CD4-positive, alpha-beta T cell (primary cell): ENCODE measurements at places on chromosomes 3 and 15. TPM values are rescaled to one million over a fixed set of nuclear protein-coding genes. Genes with fewer than 3 reads are reported as not detected.

GPR149 gene
- total RNA-seq: not detected

SAMMSON gene
- not detected for total RNA-seq

GRAMD1C gene
- total RNA-seq: 0.55 TPM

SMC4 gene
- total RNA-seq: 52.3 TPM

EXOSC7 gene
- 28.4 TPM for total RNA-seq

ACTC1 gene
- total RNA-seq: not detected

NCBP2 gene
- total RNA-seq: 44.6 TPM

ALDH1A3 gene
- not detected for total RNA-seq

- no peak for DNase-seq
These were observed 11.5 kb downstream of the APH1B start for GRCh38 chr15:63288778-63289378.

- no peak for DNase-seq
These were observed 32.4 kb upstream of the CDV3 start for GRCh38 chr3:133540896-133541674.

DNA sequence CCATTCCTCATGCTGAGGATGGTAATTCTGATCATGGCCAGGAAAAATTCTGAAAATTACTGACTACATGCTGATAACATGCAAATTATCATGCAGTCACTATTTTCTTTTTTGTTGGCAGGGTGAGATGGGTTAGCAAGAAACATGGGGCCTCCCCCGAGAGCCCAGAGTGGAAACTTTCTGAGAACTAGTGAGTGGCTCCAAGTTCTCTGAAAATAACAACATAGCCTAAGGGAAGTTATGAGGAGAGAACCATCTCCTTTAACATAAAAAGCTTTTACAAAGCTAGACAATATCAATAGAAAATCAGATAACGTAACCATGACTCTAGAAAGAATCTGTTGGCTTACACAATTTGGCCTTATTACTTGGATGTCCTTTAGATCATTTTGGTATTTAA is 254.2 kb downstream of the PLOD2 start:
- no peak for DNase-seq

DNA sequence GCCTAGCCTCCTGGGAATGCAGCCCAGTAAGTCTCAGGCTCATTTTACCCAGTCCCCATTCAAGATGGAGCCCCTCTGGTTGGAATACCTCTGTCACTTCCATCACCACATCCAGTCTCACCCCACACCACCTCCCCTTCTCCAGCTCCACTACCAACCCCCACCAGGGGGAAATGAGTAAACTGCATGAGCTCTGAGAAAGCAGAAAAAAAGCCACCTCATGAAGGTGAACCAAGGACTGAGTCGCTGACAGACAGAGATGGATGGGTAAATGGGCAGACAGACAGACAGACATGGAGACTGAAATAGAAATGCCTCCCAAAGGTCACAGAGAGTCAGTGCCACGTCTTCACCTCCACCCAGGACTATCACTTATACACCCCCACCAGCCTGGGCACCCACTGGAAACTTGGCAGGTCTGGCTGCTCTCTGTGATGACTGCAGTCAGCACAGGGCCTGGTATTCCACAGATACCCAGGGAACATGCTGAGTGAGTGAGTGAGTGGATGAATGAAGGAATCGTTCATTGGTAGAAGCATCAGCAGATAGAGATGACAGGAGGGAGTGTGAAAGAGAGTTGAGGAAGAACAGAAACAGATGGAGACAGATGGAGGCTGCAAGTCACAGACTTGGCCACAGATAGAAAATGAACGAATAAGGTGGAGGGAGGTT is 4.9 kb upstream of the LOXL1 start:
- no peak for DNase-seq

DNA sequence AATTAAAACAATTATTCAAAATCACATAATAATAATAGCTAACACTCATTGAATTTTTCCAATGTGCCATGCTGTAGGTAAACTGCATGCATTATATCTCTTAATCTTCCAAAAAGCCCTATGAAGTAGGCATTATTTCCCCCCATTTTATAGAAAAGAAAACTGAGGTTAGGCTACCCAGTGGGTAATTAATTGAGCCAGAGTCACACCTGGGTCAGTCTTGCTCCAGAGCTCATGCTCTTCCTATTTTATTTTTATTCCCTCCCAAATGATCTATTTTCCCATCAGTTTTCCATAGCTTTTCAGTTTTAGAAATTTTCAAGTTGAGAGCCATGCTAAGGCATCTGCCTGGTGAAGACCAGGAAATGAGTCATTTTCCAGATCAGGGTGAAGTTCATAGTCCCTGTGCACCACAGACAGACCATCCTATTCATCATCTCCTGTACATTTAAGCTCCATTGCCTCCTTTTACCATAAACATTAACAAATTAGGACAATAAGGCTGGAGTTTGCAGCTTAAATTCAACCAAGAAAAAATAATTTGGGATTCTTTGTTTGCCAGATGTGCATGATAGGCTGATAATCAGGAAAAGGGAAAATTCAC is 417.3 kb downstream of the OTOL1 start:
- no peak for DNase-seq

DNA sequence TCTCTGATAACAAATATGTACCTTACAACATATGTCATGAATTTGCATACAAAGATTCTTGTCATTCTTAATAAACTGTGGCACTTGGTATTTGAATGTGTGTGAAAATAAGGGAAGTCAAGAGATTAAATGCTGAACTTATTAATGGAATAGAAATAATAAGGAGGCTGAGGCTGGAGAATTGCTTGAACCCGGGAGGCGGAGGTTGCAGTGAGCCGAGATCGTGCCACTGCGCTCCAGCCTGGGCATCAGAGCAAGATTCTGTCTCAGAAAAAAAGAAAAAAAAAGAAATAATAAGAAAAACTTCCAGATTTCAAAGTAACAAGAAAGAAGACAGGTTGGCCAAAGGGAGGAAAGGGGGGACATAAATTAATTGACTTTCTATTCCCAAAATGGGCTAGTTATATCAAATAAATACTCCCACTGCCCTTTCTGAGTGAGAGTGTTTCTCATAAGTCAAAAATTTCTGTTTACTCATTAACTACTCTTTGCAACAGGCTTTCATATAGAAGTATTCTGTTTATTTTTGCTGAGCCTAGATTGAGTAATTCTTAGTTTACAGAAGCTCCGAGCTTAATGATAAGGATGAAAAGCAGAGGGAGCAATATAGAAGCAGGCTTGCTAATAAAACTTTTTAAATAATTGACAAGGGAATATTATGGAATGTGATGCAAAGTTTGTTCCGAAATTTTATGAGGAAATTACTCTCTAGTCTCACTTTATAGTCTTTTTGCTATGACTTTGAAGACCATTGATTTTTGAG is 25.6 kb downstream of the KNG1 start:
- no peak for DNase-seq

GRCh38 chr3:134104031-134104430 is 74.3 kb upstream of the SLCO2A1 start:
- no peak for DNase-seq

GRCh38 chr3:8873740-8874139 is 89.5 kb downstream of the RAD18 start:
- DNase-seq: no peak

GRCh38 chr15:60721257-60721626 is 242.3 kb upstream of the ICE2 start:
- DNase-seq: no peak

- no peak for DNase-seq
These were observed 144.3 kb downstream of the TJP1 start for GRCh38 chr15:29677871-29678461.

DNA sequence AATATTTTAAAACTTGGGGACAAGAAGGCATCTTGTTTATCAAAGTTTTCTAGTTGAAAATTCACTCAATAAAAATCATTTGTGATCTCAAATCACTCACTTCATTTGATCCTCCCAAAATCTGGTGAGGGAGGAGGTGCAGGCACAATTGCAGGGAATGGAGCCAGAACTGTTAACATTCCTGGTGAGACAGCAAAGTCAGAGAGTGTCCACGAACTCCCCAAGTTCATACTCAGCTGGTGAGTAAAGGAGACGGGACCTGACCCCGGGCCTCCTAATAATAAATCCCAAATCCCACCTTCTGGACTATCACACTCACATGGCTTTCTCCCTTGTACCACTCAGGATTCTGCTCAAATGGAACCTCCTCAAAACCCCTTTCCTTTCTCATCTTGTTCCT is 252.3 kb upstream of the LRTM1 start:
- no peak for DNase-seq

DNA sequence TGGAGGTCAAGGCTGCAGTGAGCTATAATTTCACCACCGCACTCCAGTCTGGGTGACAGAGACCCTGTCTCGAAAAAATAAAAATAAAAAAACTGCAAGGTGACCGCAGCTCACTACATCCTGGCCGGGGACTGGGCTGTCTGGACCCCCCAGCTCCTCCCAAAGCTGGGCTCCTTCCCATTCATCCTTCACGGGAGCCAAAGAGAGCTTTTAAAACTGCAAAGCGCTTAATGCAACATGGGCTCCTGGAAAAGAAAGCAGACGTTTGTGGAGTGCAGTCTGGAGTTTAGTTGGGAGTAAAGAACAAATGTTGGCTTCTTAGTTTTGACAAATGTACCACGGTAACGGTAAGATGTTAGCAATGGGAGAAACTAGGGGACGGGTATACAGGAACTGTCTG is 12.1 kb downstream of the PLXND1 start:
- no peak for DNase-seq

DNA sequence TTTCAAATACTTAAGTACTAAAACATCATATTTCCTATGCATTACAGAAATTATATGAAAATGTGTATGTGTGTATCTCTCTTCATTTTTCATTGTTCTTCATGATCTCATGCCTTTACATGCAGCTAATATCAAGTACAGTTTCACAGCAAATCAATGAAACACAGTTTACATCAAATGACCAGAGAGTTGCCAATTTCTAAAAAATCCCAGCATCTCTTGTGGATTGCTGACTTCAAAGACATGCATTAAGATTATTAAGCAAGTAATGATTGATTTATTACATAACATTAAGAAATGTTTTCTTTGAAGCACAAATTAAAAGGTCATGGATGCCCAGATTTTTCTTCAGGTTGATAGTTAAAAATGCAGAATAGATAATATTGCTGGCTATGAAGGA is 31.0 kb upstream of the TAFA4 start:
- DNase-seq: no peak

DNA sequence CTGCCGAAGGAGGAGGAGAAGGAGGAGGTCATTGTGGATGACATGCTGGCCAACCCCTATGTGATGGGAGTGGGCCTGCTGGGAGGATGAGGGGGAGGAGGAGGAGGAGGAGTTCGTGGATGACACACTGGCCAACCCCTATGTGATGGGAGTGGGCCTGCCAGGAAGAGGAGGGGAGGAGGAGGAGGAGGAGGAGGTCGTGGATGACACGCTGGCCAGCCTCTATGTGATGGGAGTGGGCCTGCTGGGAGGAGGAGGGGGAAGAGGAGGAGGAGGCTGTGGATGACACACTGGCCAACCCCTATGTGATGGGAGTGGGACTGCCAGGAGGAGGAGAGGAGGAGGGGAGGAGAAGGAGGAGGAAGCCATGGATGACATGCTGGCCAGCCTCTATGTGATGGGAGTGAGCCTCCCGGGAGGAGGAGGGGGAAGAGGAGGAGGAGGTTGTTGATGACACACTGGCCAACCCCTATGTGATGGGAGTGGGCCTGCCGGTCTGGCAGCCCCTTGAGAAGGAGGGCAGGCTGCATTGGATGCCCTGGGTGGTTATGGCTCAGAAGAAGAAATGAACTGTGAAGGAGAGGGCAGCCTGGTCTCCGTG is 55.7 kb upstream of the WNT7A start:
- no peak for DNase-seq

DNA sequence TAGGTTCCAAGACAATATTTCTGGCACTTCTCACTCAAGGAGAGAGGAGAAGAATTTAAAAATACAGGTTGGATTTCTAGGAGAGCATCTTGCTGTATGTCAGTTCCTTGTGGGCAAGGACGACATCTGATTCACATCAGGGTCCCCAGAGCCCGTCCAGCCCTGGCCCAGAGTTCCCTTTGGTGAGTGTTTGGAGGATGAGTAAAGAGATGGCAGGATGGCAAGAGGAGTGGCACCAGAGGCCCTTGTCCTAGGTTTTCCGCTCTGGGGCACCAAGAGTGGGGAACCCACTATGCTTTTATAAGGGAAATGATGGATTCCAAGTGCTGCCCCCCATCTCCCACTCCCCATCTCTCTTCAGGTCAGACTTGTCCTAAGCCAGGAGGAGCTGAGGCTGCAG is 181.8 kb downstream of the TBC1D2B start:
- no peak for DNase-seq

GRCh38 chr3:178302966-178303930 is 233.0 kb upstream of the KCNMB2 start:
- DNase-seq: no peak

DNA sequence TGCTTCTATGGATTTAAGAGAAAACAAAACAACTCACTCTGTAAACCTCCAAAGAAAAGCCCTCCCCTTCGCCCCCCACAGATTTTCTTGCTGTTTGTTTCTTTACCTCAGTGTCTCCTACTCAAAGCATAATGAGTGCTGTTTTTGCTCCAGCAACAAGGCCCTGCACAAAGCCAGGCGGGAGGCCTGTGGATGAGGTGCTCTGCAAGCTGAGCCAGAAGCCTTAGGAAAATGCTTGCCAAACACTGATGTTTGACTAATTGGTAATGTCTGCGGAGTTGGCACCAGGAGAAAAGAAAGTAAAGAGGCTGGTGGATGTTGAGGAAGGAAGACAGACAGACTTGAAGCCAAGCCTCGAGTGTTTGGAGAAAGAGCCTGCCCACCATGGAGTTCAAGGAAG is 99.7 kb downstream of the RARB start:
- DNase-seq: no peak

- DNase-seq: no peak
These were observed 26.8 kb upstream of the RHO start for GRCh38 chr3:129501630-129502029.

GRCh38 chr3:69282181-69282580 is 103.7 kb downstream of the FRMD4B start:
- DNase-seq: no peak

DNA sequence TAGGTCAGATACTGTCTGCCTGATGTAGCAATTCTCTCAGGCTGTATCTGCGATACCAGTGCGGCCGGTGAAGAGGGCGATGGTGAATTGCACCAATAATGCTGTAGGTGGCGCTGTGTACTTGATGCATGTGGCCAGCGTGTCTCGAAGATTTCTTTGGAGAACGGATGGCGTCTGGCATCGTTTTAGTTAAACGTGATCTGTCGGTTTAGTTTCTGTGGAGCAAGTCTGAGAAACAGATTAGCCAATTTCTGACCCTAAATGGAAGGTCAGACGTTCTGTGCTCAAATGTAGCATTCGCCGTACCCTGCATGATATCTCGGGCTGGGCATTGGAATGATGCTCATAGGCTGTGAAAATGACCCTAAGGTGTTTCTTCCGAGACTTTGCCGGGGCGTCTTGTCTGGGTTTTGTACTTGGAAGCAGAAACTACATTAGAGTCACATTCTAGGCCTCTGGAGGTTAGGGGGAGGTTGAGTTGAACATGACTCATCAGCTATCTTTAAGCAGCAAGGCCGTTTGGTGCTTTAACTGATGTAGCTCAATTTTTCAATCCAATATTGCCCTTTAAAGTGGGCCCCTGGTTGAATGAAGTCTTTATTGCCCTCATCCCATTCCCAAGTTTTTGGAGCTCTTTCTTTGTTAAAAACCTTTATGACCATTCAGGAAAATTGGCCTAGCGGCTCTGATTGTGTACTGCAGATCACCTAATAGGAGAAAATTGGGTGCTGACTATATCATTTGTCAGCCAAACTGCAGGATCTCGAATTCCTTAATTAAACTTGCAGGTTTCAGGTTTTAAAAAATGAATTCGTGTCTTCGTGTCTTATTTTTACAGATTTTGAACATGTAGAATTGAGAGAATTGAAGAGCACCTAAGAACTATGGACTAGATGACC is 80.0 kb downstream of the SQOR start:
- peak; percentile 13 for DNase-seq
